ENCODE measurements at places on chromosomes 5 and 9. TPM values are rescaled to one million over a fixed set of nuclear protein-coding genes. Genes with fewer than 3 reads are reported as not detected.

The SLCO4C1 gene
- total RNA-seq, result not detected

The ARID3C gene
- 0.10 TPM for total RNA-seq

The CLIC3 gene
- 2.4 TPM for total RNA-seq

The DOCK8 gene
- 0.55 TPM for total RNA-seq

The ZNG1E gene
- 73.7 TPM for total RNA-seq

The MCC gene
- 0.26 TPM for total RNA-seq

Data from A549 treated with DMSO at 1 μM for 4 hours (cell line).